ENCODE measurements at places on chromosomes 7 and 10.
A peak's percentile ranks its signal among the peaks of the same experiment; 100 is the strongest.

DNA sequence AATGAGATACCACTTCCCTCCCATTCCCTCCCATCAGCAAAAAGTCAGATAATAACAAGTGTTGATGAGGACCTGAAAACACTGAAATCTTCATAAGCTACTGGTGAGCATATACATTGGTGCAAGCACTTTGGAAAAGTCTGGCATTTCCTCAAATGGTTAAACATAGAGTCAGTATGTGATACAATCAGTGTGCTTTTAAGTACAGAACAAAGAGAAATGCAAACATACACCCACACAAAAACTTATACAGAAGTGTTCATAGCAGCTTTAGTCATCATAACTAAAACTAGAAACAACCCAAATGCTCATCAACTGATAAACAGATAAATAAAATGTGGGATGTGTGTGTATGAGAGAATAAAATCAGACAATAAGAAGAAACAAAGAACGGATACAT lies 261.9 kb downstream of the ELMO1 start:
- no peak for DNase-seq

- DNase-seq: no peak
Observed at GRCh38 chr7:80036107-80036506, 98.5 kb upstream of the GNAI1 start.

- DNase-seq: no peak
Observed at GRCh38 chr7:132034748-132035416, 478.5 kb upstream of the PODXL start.

- no peak for DNase-seq
Observed at GRCh38 chr10:81179324-81179723, 641.6 kb downstream of the SH2D4B start.

- DNase-seq: no peak
Observed at GRCh38 chr7:134795231-134795630, 15.8 kb downstream of the CALD1 start.

DNA sequence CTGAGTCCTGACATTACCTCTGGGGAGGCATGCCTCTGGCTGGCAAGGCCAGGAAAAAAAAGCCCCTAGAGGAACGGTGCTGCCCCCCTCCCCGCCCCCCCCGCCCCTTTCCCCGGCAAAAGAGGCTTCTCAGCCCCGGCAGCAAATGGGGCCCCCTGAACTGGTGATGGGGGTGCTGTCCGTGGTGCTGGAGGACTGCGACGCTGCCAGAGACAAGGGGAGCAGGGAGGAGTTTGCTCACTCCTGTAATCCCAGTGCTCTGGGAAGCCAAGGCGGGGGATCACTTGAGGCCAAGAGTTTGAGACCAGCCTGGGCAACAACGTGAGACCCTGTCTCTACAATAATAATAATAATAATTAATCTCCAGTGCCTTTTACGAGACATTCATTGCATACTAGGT lies 23.7 kb downstream of the SRRM3 start:
- no peak for DNase-seq

- DNase-seq: no peak
Observed at GRCh38 chr7:115004121-115004520, 82.2 kb downstream of the MDFIC start.

DNA sequence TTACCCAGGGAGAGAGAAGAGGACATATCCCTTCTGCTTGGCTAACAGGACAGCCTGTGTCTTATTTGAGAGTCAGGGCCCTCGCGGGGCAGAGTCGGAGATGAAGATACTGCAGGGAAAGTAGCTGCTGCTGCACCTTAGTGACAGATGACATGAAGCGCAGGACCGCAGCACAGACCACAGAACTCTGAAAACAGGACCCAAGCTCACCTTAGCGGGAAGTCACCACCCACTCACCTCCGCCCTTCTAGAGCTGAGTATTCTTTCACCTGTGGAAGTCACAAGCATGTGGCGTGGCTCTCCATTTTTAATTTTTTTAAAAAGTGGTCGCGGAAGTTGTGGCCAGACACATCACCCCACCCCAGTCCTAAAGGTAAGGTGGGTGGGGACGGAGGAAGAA lies 191.4 kb downstream of the FAM107B start:
- DNase-seq: peak; percentile 84

GRCh38 chr10:22321156-22321923 lies 441 bp downstream of the BMI1 start:
- DNase-seq: peak; percentile 61

GRCh38 chr7:137304624-137305235 lies 38.8 kb downstream of the PTN start:
- no peak for DNase-seq

- no peak for DNase-seq
Observed at GRCh38 chr7:37212051-37212450, 236.6 kb downstream of the ELMO1 start.

GRCh38 chr10:96988426-96988825 lies 156.3 kb downstream of the LCOR start:
- DNase-seq: no peak

- DNase-seq: no peak
Observed at GRCh38 chr10:79346388-79347225, 662 bp upstream of the PPIF start.

GRCh38 chr7:90209776-90210175 lies 1.8 kb upstream of the STEAP2 start:
- DNase-seq: no peak

DNA sequence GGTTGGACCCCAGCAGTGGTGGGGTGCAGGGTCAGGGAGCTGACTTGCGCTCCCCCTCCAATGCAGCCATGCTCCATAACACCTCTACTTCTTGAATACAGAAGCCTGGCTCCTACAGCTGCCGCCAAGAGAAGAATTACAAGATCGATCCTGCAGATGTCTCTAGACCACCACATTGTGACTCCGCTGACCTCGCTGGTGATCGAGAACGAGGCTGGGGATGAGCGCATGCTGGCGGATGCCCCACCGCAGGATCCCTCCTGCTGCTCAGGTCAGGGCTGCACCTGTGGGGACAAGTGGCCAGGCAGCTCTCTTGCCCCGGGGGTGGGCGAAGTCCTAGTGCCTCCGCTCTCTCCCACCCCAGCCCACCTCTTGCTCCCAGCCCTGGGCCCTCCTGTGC lies 31.7 kb downstream of the ITIH2 start:
- DNase-seq: no peak

DNA sequence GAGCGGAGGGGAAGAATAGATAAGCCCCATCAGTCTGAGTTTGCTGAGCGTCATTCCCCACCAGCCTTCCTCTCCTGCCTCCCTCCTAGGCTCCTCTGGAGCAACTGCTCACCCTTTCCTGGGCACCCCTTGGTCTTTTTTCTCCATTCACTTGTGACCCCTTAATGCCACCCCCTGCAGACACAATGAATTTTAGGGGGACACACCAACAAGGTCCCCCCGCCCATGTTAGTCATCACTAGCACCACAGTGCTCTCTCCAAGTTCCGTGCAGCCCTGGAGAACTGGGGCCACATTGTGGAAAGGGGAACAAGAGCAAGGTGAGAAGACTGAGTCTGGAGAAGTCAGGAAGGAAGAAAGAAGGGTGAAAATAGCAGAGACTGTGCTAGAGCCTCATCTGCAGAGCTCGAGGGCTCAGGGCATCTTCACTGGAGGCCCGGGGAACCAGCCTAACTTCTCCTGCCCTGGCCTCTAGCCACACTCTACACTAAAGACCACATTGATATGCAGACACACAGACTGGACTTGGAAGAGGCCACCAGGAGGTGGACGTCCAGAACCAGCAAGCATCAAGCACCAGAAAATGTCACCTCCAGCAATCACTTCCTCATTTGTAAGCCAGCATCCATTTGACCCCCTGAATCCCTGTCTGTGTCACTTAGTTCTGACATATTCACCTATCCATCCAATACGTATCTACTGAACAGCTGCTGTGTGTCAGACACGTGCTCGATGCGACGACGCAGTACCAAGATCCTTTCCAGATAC lies 17.5 kb downstream of the RGR start:
- no peak for DNase-seq

DNA sequence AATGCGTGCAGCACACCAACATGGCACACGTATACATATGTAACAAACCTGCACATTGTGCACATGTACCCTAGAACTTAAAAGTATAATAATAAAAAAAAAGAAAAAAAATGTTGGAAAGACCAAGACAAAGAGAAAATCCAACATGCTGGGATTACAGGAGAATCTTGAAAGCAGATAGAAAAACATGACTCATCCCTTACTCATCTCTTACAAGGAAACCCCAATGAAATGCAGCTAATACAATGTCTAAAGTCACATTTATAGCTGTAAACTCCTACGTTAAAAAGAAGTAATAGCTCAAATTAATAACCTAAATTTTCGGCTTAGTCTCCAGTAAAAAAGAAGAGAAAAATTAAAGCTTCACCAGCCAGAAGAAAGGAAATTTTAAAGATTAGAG lies 47.5 kb upstream of the DGKB start:
- DNase-seq: no peak

DNA sequence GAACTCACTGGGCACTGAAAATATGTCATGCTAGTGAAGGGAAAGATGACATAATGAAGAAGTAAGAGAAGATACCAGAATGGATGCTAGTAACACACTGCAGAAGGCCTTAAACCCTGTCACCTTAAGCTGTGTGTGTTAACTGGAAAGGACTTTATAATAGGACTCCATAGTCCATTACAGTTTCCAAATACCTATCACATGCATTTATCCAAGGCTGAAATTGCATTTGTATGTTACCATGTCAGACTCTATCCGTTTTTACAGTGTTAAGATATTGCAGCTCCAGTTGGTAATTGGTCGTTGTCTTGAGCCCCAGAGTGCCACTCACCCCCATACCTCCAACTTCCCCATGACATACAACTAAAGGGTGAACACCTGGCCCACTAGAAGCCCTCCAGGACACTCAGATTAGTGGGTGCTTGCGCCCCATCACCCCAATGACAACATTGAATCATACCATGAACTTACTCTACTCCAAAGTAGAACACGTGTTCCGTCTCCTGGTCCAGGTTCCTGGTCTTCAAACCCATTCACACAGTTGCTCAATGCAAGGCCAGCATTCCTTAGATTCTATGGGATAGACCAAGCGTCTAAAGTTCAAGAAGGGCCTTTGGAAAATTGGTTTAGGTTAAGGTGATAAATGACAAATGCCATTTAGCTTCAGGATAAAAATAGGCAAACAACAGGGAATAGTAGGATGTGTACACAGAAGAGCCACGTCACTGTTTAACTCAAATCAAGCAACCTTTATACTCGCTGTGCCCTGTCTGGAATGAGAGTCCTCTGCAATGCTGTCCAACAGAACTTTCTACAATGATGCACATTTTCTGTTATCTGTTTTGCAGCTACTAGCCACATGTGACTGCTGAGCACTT lies 2.1 kb upstream of the RAPGEF5 start:
- no peak for DNase-seq

GRCh38 chr7:763762-764161 lies 36.7 kb upstream of the PRKAR1B start:
- no peak for DNase-seq

DNA sequence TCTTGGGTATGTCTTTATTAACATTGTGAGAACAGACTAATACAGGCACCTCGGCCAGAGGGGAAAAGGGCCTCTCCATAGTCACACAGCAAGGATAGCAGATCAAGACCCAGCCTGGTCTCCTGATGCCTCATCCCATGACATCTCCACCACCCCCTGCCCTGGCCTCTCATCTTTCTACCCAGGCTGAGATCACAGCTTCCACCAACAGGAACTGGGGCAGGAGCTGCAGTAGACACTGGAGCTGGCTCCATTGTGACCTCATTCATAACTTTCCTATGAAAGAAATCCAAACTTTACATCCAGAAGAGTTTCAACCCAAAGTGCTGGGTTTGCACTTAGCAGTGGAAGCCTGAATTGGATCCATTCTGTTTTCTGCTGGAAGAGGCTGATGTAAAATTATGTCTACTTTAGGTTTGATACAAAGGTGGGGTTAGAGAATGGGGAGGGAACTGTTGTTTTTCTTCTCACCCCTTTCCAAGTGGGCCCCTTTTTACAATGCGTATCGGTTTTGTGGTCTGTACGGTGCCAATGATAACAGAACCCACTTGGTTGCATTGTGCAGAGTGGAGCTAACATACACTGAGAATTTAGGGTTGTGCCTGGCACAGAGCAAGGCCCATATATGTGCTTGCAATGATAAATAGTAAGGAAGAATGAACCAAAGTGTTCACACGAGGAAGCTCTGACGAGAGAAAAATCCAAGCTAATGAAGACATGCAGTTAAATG lies 28.6 kb upstream of the INSIG1 start:
- no peak for DNase-seq

Measured in CD4-positive, alpha-beta T cell treated with Interleukin-2 at 100 ng/mL for 4 hours (primary cell).